ENCODE measurements at places on chromosomes 4 and X.

- DNase-seq, result no peak
Observed at GRCh38 chr4:77636902-77637301, 31.3 kb downstream of the CXCL13 start.

DNA sequence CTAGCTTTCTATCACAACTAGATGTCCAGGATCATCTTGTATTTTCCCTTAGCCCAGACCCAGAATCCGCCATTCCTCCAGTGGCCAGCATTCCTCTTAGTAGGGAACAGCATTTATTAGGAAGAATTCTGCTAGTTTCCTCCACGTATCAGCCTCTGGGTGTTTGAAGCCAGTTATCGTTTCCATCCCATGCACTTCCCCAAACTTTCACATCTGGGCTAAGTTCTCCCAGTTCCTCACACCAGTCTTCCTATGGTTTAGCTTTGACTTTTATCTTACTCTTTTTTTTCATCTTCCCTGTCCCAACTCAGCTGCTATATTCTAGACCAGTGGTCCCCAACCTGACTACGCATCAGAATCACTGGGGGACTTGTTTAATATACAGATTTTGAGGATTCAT lies 53.5 kb upstream of the PRSS48 start:
- no peak for DNase-seq

DNA sequence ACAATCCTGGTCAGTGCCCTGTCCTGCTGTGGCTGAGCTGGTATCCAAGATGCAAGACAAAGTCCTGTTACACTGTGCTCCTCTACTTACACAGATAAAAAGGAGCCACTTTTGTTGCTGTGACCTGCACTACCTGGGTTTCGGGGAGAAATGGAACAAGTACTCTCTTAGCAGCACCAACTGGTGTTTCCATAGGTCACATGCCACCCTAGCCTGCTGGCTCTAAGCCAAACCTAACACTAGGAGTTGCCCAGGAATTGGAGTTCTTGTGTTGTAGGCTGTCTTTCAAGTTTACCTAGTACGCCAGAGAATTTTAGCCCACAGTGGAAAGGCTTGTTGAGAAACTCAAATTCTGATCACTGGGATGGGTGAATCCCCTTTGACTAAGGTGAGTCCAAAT lies 727.4 kb downstream of the FAM133A start:
- DNase-seq, result no peak

DNA sequence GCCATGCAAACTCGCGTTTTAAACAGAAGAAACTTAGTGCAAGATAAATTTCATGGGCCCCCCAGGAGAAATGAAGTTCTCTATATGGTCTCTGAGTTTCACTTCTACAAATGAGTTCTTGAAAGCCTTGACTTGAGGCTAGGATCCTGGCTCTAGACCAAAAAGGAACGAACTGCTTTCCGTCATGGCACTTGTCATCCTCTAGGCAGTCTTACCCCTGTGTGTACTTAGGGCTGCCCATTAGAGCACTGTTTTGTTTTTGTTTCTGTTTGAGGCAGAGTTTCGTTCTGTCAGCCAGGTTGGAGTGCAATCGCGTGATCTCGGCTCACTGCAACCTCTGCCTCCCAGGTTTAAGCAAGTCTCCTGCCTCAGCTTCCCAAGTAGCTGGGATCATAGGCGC lies 29.0 kb downstream of the RNF4 start:
- DNase-seq, result peak; percentile 37

GRCh38 chr4:13168326-13168725 lies 315.8 kb downstream of the RAB28 start:
- no peak for DNase-seq

GRCh38 chr4:2865196-2865780 lies 21.6 kb downstream of the ADD1 start:
- DNase-seq, result no peak

GRCh38 chrX:27893211-27893610 lies 85.4 kb downstream of the MAGEB10 start:
- no peak for DNase-seq

DNA sequence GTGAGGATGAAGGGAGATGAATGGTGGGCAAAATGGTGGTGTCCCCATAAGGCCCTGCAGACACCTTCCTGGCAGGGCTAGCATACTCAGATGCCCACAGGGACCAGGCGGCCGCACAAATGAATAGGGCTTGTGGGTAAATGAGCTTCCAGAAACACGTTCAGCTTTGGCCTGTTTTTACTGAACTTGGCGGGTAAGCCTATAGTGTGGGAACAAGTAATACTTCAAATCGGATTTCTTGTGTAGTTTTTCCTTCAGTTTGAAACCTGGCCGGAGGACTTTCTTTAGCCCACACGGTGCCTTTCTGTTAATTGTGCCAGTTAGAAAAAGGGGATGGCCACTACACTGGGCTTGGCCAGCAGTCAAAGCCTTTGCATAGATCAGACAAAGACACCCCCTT lies 22.8 kb downstream of the SMS start:
- no peak for DNase-seq

DNA sequence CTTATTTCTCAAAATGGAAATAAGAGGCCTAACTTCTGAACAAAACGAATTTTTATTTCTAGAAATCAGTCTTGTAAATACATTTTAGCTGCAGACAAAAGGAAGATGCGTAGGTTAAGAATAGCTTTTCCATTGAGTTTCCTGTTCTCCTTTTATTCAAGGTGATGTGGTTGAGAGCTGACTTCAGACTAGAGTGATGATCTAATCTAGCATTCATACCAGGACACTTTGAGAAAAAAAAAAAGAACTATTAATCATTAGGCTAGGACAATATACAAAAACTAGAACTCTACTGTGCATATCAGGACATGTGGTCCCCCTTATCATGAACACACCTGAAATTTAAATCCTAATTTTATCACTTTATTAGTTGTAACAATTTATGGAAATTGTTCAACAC lies 884.5 kb upstream of the EPHA5 start:
- DNase-seq, result no peak

DNA sequence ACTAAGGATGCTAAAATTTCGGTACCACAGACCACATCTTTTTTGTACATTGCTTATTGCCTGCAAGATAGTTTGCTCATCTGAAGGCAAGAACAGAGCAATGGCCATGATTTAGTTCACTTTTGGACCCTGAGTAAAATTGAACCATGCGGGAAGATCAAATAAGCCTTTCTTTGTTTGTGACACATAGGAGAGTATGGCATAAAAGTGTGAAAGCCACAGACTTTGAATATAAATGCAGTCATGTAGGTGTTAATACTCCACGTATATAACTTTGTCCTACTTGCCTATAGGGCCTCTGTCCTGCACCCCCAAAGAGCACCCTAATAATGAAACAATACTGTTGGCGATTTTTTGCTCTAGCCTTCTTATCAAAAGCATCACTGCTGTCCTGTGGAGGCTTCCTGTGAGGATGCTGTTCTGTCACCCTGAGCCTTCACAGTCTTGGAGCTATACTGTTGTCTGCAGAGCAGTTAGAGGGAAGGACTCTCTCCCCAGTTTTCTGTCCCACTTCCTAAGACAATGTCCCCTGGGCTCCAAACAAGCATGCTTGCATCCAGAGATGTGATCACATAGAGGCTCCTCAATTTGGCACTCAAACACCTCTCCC lies 10.2 kb upstream of the CXCL13 start:
- no peak for DNase-seq
